Activated CD4-positive, CD25-positive, alpha-beta regulatory T cell (primary cell): ENCODE measurements at places on chromosomes 12 and 14.

- no peak for DNase-seq
Observed at GRCh38 chr12:25328072-25328712, 77.5 kb upstream of the KRAS start.

DNA sequence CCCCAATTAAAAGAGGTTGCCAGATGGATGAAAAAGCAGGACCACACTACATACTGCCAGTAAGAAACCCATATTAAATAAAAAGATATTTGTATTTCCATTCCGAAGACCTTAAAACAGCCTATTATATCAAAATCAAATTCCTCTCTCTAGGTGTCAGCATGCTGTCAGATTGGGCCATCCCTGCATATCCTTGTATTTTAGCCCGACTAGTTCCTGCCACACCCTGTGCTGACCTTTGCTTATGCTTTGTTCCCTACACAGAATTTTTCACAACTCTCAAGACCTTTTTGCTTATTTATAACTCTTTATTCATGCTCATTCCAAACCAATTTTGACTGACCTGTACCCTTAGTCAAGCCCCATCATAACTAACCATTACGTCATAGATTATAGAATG, 12.8 kb downstream of the GSKIP start:
- no peak for DNase-seq

GRCh38 chr14:32408018-32408417, 78.9 kb downstream of the AKAP6 start:
- DNase-seq: no peak

DNA sequence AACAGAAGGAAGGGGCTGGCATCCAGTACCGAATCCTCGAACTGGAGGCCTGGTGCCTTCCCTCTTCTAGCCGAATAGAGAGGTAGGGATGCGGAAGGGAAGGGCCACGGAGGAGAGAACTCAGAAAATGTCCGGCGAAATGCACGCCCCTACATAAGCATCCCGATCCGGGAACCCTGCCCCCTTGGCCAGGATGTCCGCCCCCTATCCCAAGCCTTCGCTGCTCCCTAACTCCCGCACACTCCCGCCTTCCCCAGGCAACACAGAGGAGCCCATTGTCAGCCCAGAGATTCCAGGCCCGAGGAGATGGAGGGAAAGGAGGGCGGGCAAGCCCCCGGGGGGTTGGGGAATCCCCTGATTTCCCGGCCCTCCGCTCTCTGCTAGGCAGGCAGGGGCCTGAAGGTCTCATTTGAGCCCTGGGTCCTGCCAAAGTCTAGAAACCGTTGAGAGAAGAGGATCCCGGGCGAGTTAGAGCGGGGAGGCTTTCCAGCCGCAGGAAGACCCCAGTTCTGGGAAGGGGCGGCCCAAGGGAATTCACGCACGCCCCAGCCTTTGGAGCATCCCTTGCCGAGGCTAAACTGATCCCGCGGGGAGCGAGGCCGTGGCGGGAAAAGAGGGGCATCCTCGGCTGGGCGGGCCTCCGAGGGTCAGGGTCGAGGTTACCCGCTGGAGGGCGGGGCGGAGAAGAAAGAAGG, 569 bp upstream of the ARHGEF40 start:
- no peak for DNase-seq

- no peak for DNase-seq
Observed at GRCh38 chr14:64388533-64389285, 556 bp downstream of the MTHFD1 start.

DNA sequence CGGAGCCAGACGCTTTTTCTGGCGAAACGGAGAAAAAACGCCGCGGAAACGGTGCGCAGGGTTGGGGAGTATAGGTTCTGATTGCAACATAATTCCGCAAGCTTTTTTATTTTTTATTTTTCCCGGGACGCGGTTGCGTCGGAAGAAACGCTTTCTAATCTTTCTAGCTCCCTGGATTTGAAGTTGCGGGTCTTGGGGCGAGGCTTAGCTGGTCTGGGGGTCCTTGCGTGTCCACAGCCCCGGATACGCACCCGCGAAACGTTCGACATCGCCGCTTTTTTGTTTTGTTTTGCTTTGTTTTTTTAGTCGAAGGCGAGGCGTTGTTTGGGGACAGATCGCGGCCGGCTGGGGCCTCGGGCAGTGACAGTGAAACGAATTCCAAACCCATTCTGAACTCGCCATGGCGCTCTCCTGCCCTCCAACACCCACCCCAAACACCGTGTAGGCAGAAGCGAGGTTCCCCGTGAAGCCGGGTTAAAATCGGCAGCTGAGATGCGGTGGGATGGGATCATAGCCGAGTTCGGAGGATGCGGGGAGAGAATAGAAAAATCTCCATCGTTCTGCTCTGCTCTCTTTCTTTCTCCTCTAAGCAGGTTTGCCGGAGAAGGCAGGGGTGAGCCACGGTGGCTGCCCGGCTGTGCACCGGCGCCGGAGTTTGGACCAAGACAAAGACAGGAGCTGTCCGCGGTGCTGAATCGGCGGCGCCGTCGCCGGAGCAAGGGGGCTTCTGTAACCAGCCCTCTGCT, 8.1 kb upstream of the LHX5 start:
- no peak for DNase-seq

GRCh38 chr12:22130671-22131070, 84.7 kb downstream of the CMAS start:
- DNase-seq: no peak

GRCh38 chr12:127749416-127749815, 517.6 kb upstream of the TMEM132C start:
- no peak for DNase-seq

DNA sequence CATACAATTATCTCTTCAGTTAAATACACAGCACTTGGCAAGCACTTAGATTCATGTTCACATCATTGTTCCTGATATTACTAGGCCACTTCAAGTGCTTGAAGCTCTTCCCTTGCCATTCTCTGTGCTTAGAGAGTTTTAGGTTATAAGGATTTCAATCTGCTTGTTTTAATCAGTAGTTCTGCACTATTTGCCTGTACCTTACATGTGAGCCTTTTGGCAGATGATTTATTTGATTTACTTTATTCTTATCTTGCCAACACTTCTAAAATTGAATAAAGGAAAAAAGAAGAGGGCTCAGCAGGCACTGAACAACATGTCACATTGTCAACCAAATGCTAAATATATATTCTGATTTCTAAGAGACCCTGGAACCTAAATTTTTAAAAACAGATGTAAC, 363.8 kb upstream of the USP15 start:
- DNase-seq: no peak

DNA sequence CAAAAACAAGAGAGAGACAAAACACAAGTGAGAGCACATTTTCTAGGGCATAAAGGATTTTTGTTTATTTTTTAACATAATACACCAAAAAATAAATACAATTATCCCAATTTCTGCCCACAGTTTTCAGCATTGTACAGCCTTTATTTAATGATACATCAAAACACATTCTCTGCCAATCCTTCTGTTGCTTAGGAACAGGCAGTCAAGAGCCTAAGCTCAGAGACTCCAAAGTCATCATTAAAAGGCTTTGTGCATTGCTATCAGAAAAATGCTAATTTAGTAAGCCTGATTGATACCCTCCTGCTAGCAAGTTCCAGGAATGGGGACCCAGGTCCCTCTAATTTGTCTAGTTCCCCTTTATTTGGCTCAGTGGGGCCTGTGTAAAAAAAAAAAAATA, 536.5 kb downstream of the RPS29 start:
- DNase-seq: no peak

- no peak for DNase-seq
Observed at GRCh38 chr12:64186789-64187188, 35.3 kb downstream of the KICS2 start.

- no peak for DNase-seq
Observed at GRCh38 chr12:67331123-67331522, 62.0 kb downstream of the CAND1 start.

DNA sequence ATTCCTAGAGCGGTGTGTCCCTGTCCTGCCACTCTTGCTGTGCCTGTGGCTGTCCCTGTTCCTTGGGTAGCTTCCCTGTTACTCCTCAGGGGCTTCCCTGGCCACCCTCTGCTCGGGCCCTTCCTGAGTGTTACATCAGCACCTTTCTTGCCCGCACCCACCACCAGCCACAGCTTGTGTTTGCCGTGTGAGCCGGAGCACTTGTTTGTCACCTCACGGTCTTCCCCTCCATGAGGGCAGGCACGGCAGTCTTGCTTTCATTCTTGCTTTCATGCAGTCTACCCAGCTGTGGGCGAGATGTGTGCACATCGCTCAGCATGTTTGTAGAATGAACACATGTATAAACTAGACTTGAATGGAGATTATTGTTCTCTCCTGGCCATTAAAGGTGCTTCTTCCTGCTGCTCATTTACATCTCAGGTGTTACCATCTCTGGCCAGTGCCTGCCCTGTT, 42.0 kb downstream of the TRAF3 start:
- DNase-seq: peak; percentile 48

DNA sequence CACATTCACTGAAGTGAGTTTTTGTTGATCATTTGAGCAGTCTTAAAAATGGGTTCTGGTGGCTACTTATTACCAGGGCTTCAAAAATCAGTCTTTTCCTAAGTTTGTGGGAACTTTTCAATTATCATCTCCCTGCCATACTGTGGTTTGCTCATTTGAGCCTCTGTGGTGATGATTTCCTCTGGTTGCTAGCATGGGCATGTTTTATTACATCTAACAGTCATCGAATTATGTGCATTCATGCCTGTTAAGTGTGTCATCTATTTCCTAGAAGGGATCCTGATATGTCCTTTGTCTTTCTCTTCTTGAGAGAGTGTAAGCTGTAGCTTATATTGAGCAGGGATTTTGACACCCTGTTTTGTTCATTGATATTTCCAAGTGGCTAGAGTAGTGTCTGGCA, 116.8 kb downstream of the WIF1 start:
- no peak for DNase-seq

DNA sequence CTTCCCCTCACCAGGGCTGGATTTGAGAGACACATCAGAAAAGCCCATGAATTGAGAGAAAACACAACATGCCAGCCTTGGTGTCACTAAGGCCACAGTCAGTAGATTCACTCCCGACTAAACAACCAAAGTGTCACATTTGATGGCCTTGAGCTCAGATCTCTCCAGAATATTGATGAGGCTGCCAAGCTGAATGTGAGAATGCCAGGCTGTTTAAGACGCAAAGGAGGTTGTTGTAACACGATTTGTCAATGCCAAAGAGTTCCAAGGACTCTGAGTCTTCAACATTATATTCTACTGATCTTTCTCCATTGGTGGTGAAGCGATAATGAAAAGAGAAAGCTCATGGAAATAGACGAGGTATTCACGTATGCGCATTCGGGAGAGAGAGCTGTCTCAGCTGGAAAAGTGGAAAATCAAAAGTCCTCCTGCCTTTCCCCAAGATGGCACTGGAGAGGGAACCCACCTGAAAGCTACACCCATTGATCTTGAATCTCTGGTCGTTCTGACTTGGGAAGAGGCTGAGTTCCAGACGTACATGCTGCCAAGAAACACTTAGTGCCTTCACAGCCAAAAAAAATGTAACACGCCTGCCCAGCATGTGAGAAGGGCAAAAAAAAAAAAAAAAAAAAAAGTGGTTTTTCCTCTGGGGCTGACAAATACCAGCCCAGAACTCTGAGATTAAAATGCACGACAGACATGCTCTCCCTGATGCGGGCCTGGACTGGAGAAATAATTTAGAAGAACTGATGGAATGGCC, 1159.6 kb downstream of the VRK1 start:
- DNase-seq: no peak

DNA sequence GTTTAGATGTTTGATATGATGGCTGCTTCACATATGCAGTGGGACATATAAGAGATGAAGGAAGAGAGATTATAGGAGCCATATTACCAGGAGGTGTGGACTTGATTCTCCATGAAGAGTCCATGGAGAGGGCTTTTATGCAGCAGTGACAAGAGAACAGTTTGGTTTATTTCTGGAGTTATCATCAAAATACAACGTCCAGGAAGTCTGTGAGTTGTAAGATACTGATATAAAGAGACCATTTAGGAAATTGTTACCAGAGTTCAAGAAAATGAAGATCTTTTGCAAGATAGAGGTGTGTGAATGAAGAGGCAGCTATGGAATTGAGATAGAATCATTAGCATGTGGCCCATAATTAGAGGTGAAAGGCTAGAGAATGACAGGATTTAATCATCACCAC, 431.7 kb downstream of the NPAS3 start:
- no peak for DNase-seq

- DNase-seq: no peak
Observed at GRCh38 chr12:26786865-26787514, 46.0 kb downstream of the ITPR2 start.

- DNase-seq: no peak
Observed at GRCh38 chr12:93698307-93699092, 21.3 kb downstream of the CRADD start.

GRCh38 chr14:101563654-101564443, 2.6 kb downstream of the DIO3 start:
- no peak for DNase-seq

GRCh38 chr12:105064564-105065178, 19.6 kb downstream of the ALDH1L2 start:
- DNase-seq: no peak

GRCh38 chr12:103442182-103442555, 53.6 kb downstream of the C12orf42 start:
- DNase-seq: no peak

DNA sequence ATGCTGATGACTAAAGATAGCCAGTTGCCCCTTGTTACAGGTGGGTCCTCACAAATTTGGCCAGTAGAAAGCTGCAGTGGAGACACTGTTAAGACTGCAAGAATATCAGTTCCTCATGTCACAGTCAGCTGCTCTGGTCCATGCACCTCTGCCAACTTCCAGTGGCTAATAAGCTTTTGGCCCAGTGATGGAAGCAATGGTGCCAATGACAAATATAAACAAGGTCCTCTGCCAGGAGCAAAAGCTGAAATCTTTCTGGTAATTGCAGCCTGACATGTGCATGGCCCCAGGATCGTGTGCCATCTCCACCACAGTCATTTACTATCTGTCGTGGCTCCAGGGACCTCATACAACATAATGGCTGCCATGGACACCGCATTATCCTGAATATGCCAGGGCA, 85.4 kb upstream of the TMEM260 start:
- no peak for DNase-seq

DNA sequence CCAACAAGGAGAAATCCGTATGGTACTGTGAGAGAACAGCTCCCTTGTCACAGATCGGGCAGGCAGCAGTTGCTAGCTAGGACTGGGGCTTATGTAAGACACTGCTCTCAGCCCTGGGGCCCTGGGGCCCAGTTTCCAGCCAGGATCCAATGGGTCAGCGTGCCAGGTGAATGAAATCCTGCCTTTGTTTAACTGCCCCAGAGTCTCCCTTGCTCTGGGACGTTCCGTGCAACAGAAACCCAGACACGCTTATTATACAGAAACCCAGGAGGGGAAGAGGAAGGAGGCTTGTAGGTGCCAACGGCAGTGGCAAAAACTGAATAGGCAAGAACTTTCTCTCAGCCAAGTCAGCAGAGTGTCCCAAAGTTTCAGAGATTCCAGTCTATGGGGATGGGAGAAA, 110.6 kb downstream of the DIO2 start:
- DNase-seq: no peak

DNA sequence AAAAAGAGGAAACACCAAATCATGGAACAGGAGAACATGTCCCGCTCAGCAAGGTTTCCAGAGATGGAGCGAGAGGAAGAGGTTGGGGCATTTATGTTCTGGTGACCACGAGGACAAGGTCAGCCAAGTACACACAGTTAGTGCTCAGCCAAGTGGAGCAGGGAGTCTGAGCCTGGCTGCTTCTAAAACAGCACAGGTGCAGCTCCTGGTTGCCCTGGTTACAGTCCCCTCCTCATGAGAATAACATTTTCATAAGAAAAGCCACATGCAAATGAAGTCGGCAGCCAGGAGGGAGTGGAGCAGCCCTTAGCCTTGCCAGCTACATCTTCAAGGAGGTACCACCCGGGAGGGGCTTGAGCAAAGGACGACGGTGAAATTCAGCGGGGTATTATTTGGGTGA, 81.8 kb downstream of the NOS1 start:
- no peak for DNase-seq

- DNase-seq: no peak
Observed at GRCh38 chr14:68758301-68758700, 34.6 kb downstream of the ZFP36L1 start.
